LoVo (cell line): ENCODE measurements at places on chromosomes 7 and 10.

- DNase-seq: no peak
Measured at GRCh38 chr10:14173706-14174594, 156.8 kb downstream of the FRMD4A start.

GRCh38 chr10:137031-137430 lies 1.8 kb downstream of the ZMYND11 start:
- peak; percentile 40 for DNase-seq

DNA sequence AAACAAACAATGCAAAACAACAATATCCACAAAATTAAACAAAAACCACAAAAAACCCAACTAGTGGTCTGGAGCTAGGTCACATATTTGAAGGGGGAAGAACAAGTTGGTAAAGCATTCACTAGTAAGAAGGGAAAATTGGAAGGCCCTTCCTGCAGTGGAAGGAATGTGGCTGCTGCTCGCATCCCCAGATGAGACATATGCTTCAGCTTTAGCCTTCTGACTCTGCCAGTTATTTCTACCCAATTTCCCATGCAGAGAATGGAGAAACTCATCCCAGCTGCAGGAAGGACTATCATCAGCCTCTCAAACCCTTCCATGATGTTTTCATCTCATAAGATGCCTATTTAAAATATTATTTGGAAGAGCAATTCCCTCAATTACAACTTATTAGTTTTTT lies 176.6 kb downstream of the BMPER start:
- no peak for DNase-seq

GRCh38 chr7:106142136-106142535 lies 30.0 kb upstream of the SYPL1 start:
- DNase-seq: no peak

- DNase-seq: no peak
Measured at GRCh38 chr7:138607216-138608126, 93.7 kb downstream of the SVOPL start.

DNA sequence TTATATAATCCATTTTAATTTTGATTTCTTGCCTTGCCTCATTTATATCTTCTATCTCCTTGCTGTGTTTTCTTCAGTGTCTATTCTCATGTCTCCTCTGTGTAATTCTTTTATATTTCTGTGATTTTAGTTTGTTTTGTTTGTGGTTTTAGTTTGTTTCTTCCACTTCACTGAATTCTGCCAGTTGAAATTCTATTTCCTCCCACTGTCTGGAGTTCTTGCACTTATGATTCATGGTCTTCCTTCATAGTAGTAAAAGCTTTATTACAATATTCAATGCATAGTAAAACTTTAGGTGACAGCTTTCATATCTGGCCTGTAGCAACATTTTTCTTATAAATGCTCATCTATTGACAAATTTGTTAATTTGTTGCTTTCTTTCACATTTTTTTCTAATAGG lies 113.3 kb downstream of the MAGI2 start:
- DNase-seq: no peak

DNA sequence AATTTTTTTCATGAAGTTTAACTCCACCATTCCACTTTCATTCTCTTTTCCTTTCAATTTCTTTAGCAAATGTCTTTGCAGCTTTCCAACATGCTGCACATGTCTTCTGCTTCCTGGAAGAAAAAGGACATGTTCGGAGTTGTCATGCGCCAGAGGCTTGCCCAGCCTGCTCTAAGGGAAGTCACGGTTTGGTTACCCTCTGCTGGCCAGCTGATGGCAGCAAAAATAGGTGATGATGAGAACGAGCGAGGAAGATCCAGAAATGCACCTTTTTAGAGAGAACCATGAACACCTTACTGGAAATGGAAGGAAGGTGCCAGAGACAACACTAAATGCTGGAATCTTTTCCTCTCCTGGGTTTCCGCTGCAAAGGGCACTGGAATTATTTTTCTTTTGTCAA lies 4.9 kb upstream of the ZSCAN21 start:
- no peak for DNase-seq

- no peak for DNase-seq
Measured at GRCh38 chr7:155756322-155756721, 55.9 kb downstream of the SHH start.

DNA sequence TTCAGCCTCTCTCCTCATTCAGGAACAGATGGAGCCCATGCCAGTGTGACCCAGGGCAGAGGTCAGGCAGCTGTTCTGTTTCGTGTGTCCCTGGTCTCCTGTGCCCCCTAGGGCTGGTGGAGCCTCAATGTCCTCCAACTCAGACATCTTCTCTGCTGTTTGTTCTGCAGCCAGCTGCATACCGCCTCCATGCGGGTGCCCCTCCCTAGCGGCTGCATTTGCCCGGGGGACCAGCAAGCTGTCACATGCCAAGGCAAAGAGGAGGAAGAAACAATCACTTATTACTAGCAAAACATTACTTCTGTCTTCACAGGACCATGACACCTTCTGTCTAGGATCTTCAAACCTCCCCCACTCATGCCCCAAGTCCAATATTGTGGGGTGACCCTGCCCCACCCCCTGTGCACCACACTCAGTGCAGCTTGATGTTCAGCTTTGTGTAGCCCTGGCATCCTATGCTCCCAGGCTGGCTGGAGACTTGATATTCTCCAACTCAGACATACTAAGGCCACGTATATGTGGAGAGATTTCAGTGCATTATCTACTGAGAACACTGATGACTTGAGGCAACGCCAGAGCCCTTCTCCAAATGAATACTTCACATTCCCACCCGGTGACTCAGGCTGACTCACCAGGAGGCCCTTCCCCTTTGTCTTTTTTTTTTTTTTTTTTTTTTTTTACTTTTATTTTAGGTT lies 188.9 kb downstream of the SKIDA1 start:
- peak; percentile 88 for DNase-seq
